ENCODE measurements at places on chromosomes 1 and 21.
A peak's percentile ranks its signal among the peaks of the same experiment; 100 is the strongest.

- DNase-seq, result no peak
Measured at GRCh38 chr1:114345930-114346479, 165.0 kb downstream of the TRIM33 start.

- peak; percentile 89 for DNase-seq
Measured at GRCh38 chr1:89524369-89525168, at the start of gene LRRC8B. LRRC8B (plus strand) TSS chr1:89524829; CDS start chr1:89582651, 57,822 bp downstream.

DNA sequence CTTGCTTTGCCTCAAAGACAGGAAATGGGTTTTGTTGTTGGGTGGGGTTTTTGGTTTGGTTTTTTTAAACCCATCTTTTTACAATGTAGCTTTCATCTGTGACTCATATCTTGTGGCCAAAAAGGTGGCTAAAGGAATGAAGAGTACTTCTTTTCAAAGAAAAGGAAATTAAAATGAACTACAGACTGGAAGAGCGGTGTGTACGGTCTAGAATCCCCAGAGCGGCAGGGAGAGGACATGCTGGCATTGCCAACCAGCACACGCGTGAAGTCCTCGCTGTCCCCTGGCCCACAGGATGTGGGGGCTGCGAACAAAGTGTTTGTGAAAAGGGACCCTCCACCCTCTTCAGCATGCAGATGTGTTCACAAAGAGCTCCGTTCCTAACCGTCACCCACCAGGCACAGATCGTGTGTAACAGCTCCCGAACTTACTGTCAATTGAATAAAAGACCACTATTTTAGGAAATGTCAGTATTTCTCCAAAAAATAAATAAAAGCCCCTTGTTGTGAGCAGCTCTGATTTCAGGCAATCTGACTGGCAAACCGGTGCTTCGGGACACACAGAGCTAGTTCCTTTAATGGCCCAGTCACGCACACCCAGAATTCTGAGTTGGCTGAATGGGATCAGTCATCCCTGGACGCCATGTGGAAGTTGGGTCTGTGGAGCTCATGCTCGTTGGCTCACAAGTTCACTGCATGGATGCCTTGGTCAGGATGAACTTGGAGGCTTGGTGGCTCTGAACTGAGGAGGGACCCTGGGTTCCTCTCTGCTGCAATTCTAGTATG lies 602.9 kb downstream of the NPHP4 start:
- DNase-seq, result no peak

GRCh38 chr1:30516485-30516858 lies 206.9 kb downstream of the MATN1 start:
- DNase-seq, result no peak

- DNase-seq, result no peak
Measured at GRCh38 chr1:26780344-26780957, 7.3 kb upstream of the PIGV start.

DNA sequence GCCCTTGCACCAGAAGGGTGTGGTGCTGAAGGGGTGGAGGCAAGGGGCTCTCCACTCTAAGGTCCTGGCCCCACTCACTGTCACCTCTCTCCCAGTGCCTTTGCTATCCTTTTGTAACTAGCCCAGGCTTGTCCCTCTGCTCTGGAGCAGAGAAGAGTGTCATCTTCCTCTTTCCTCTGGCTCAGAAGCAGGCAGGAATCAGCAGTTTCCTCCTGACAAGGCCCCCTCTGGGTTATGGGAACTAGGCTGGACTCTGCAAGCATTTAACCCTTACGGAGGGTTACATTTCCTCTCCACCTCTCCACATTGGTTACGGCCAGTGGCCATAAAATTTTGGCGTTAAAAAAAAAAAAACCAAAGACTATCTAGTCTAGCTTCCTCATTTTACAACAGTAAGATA lies 30.4 kb downstream of the PLXNA2 start:
- DNase-seq, result no peak

DNA sequence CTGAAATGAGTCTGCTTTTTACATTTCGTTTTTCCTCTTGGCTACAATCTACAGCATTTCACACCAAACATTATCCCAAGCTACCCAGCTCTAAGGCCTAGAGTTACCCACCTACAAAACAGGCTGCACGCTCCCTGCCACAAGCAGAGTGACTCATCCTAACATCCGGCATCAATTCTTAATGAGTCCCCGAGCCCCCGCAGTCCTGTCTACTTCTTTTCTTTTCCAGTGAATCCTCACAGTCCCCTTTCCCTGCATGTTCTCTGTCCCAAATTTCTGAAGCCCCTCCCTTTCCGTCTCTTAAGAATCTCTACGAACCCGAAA lies 650 bp downstream of the PCNX2 start:
- peak; percentile 28 for DNase-seq

- no peak for DNase-seq
Measured at GRCh38 chr1:170213596-170213995, 67.8 kb downstream of the NTMT2 start.

- no peak for DNase-seq
Measured at GRCh38 chr1:26162220-26162709, 3.4 kb downstream of the FAM110D start.

- no peak for DNase-seq
Measured at GRCh38 chr1:226886122-226886901, 15.9 kb downstream of the PSEN2 start.

- DNase-seq, result no peak
Measured at GRCh38 chr1:58848818-58849411, 65.1 kb upstream of the JUN start.

- DNase-seq, result no peak
Measured at GRCh38 chr1:17881761-17882160, 126.6 kb downstream of the ACTL8 start.

- DNase-seq, result no peak
Measured at GRCh38 chr1:160837558-160838205, 25.0 kb downstream of the CD244 start.

- no peak for DNase-seq
Measured at GRCh38 chr1:152089014-152089674, at the start of gene TCHHL1. TCHHL1 (minus strand) TSS chr1:152089064; CDS start chr1:152088143, 921 bp downstream.

DNA sequence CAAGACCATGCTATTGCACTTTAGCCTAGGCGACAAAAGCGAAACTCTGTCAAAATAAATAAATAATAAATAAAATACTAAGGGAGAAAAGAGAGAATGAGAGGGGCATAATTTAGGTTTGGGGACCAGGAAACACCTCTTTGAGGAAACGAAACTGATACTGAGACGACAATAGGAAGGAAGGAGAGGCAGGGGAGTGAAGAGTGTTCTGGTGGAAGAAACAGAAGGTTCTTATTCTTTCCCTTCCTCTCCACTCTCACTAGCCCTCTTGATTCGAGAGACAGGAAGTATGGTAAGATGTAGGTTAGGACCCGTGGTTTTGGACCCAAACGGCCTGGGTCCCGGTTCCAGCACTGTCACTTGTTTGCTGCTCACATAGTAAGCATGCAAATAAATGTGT lies 1.6 kb upstream of the NKAIN1 start:
- no peak for DNase-seq

- no peak for DNase-seq
Measured at GRCh38 chr1:10368194-10368593, 30.7 kb upstream of the PGD start.

DNA sequence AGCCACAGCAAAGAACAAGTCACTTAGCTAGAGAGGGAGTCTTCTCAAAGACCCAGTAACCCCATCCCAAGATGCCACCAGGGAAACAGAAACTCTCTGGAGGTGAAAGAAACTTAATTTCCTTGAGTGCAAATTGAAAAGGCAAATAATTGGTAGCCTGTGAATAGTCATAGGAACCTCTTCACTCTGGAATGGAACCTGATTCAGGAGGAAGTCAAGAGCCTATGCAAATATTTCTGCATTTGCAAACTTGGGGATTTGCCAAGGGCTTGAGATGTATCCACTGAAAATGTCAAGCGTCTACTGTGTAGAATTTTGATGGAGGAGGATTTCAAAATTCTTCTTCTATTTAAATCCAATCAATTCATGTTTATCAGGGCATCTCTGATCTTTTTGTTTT lies 5.7 kb downstream of the HIVEP3 start:
- DNase-seq, result no peak

DNA sequence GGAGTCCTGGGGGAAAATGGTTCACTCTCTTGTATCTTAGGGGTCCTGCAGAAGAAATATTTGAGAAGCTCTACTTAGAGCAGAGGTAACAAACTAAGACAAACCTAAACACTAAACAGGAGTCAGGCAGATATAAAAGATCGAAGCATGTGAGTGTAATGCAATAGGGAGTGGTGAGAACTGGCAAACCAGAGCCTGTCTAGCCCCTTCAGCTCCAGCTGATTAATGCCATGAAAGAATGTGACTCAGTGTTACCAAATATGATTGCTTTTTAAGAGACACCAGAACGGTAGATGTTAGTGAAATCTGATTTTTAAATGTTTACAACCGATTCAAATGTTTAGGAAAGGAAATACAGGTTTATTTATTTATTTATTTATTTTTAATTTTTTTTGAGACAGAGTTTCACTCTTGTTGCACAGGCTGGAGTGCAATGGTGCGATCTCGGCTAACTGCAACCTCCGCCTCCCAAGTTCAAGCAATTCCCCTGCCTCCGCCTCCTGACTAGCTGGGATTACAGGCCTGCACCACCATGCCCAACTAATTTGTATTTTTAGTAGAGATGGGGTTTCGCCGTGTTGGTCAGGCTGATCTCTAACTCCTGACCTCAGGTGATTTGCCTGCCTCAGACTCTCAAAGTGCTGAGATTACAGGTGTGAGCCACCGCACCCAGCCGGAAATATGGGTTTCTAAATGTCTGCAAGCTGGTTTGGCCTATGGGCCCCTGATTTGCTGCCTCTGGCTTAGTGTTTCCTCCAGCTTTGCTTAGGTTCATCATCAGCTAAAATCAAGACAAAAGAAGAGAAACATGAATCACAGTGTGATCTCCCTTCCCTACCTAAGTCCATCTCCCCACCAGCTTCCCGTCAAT lies 12.2 kb downstream of the TXNIP start:
- no peak for DNase-seq

GRCh38 chr21:28633839-28634555 lies 358.7 kb downstream of the LTN1 start:
- no peak for DNase-seq

GRCh38 chr1:30886710-30887428 lies 21.7 kb downstream of the SDC3 start:
- DNase-seq, result no peak

GRCh38 chr1:53519421-53519820 lies 60.2 kb downstream of the DMRTB1 start:
- no peak for DNase-seq

GRCh38 chr1:185049670-185050069 lies 4.3 kb downstream of the RNF2 start:
- no peak for DNase-seq

DNA sequence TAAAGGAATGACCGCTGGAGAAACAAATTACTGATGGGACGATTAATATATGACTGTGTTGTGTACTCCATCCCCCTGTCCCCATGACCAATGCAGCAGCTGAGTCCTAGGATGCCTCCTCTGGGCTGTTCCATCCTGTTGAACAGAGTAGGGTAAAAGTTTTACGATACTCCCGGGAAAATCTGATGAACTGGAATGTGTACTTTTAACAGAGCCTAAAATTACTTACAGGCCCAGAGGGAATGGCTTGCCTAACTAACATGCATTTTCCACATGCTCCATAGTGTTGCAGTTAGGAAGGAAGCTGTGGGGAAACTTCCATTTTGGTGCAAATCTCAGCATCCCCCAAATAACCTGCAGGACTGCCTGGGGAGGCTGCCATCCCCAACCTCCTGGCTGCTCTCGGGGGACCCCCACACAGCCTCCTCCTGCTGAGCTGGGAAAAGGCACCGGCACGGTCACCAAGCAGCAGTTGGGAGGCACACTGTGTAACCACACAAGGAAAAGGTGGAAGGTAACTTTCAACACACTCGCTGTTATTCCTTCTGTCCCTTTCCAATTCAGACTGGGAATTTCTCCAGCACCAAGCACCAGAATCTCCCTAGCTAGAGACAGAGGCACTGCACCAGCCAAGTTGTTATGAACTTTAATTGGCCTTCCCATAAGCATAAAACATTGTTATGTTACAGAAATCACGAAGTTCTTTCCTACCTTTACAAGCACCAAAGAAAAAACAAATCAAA lies 97.2 kb downstream of the BCAR3 start:
- no peak for DNase-seq

- no peak for DNase-seq
Measured at GRCh38 chr1:233277637-233278606, 17.6 kb downstream of the PCNX2 start.

DNA sequence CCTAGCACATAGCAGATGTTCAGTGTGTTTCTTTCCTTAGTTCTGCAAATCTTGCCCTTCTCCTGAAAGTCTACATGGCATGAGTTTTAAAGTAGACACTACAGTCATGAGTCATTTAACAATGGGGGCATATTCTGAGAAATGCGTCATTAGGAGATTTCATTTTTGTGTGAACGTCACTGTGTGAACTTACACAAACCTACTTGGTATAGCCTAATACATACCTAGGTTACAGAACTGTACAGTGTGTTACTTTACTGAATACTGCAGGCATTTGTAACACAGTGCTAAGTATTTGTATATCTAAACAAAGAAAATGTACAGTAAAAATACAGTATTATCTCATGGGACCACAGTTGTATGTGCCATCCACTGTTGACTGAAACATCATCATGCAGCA lies 10.0 kb downstream of the TTF2 start:
- no peak for DNase-seq

DNA sequence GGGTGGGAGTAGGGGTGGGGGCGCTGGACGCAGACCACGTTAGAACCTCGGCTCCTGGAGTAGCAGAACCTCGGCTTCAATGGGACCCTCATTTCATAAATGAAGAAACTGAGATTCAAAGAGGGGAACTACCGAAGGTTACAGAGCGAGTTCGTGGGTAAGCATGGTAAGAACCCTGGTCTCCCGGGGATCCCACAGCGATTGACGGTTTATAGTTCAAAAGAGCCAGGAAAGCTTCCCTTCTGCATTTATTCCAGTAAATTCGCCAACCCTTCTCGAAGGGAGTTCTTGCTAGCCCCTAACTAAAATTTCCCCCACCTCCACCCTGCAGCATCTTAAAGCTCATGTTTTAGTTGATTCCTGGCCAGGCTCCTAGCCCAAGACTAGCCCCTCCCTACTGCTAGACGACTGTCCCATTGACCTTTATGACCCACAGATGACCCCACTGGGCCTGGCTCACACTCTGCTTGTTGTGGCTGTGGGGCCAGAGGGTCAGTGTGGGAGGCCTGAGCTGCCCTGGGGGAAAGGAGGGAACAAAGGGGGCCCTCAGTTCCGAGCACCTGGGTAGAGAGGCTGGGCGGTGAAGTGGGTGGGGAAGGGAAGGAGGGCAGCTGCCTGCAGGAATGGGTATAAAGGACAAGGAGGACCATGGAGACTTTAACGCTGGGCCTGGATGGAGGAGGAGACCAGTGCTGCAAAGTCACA lies 558 bp upstream of the KIF21B start:
- DNase-seq, result no peak

GRCh38 chr1:55331351-55331750 lies 116.2 kb upstream of the USP24 start:
- DNase-seq, result no peak
